ENCODE measurements at places on chromosomes 16 and 17.

- no peak for DNase-seq
Observed at GRCh38 chr16:70529051-70529777, 5.6 kb downstream of the SF3B3 start.

DNA sequence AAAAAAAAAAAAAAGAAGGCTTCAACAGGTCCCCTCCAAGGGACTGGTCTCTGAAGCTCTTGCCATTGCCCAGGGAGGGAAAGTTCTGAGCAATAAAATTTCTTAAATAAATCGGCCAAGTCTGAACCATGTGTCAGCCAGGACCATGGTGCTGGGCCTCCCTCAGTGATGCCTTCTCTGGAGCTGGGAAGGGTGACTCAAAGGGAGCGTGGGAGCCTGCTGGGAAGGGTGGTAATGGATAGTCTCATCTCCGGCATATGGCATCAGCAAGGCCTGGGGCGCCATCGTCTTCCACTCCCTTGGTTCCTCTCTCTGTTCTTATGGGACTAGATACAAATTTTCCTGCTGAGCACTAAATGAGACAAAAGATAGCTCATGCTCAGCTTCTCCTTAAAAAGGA, 2.3 kb downstream of the VKORC1 start:
- DNase-seq = no peak

DNA sequence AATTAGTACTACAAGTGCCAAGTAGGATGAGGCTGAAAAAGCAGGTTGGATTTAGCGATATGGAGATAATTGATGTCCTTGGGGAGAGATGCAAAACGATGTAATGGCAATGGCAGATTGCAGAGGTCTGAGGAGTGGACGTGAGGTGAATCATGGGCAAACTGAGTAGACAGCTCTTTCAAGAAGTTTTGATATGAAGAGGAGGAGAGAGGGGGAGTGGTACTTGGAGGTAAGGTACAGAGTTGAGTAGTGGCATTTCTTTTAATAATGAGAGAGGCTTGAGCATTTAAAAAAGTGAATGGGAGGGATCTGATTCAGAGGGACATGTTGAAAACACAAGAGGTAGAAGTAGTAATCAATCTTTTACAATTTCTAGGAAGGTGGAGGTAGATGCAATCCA, 17.7 kb upstream of the VPS4A start:
- no peak for DNase-seq

DNA sequence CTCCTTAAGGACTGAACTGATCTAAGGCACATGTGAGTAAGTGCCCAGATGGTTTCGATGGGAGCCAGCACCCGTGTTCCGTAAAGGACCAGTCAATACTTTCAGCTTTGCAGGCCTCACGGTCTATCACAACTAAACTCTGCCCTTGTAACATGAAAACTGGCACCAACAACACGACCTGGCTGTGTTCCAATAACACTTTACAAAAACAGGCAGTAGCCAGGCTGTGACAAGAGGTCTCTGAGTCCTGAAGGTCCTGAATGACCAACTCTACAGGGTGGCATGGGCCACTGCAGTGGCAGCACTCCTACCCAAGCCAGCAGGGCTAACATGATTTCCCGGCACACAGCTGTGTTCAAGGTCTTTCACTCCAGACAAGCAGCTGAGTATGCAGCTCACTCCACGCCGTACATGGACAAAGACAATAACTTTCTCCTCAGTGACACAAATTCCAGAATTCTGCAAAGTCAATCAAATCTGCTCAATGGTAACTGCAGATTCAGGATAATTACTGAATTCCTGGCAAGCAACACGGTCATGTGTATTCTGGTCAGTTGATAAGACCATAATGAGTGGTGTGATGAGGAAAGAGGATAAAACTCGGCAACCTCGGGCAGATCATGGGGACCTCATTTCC, 15.3 kb downstream of the NPLOC4 start:
- DNase-seq = no peak

DNA sequence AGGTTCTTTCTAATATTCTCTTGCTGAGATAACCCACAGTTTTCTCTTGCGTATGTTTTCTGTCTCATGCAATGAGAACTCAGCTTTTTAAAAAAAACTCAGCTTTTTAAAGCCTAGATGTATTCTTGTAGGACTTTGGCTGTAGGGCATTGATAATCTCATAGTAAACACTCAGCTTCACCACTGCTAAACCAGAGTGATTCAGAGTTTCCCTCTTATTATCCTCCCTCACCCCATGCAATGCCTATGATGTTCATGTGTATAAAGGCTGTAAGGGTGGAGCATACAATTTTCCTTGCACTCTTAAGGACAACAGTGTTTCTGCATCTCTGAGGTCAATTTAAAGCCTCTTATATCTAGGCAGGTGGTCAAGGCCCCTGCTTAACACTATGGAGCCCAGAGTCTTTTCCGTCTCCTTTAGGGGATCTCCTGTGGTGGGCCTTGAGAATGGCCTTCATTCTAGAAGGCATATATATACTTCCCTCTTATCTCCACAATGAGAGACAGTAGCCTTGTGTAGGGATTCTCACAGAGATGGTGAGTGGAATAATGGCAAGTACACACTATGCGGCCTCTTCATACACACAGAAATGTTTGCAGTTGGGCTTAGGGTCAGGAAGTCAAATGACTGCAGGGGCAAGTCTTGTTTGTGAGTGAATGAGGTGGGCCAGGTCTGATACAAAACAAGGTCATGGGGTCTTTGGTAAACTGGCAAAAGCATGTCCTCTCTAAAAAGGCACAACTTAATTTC, 279.6 kb downstream of the HS3ST3A1 start:
- DNase-seq = no peak

DNA sequence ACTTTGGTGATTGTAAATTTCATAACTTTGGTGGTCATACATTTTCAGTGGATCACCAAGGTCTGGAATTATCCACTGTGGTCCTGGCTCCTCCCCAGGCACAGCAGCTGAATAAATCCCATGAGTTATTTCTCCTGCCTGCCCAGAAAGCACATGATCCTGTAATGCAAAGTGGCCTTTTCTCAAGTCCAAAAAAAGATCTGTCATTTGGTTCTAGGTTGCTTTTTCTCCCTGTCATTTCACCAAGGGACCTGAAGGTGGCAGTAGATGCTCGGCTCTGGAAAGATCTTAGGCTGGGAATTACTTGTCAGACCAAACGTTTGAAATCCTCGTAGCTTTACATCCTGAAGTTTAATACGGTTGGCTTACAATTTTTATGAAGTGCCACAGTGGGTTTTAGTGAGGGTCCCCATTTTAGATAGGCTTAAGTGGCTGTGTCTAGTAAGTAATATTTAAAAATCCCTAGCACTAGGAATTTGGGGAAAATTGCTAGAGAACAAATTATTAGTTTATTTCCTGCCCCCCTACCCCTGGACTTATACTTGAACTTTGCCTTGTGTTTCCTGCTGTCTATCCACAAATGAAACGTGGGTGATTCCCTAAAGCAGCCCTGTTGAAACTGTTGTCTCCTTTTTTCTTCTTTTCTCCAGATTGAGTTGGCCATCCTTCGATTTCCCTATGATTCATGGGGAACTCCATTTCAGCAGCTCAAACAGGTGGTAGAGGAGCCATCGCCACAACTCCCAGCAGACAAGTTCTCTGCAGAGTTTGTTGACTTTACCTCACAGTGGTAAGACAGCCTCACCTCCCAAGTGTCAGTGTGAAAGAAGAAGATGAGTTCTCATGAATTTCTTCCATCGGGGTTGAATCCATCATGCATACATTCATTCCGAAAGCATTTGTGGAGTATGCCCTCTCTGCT, 111.7 kb downstream of the MAP2K6 start:
- no peak for DNase-seq

DNA sequence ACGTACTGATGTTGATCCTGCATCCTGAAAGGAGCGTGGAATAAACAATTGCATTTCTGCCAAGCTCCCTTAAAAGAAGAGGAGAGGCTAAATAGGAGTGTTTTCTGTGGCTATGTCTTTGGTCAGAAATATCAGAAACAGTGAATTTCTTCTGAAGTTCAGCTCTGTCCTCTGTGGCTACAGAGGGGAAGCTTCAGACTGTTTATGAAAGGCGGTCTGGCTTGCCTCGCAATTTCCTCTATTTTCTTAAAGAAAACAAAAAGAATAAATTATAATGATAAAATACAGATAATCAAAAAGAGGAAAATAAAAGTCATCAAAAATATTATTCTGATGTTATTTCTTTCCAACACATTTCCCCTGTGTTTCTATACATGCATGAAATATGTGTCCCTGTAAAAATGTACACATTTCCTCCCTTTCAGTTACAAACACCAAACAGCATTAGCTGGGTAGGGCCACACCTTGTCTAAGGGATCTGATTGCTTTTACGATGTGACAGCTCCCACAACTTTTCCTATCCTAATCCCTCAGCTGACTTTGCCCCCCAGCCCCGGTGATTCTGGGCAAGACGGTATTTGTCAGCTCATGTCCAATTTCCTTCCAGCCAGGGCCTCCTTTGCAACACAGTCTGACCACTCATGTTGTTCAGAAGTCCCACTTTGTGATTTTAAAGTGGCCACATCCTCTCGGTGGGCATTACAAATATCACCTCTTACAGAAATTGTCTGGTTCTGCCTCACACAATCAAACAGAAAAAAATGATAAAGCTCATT, 439.0 kb downstream of the HS3ST3B1 start:
- DNase-seq = no peak

DNA sequence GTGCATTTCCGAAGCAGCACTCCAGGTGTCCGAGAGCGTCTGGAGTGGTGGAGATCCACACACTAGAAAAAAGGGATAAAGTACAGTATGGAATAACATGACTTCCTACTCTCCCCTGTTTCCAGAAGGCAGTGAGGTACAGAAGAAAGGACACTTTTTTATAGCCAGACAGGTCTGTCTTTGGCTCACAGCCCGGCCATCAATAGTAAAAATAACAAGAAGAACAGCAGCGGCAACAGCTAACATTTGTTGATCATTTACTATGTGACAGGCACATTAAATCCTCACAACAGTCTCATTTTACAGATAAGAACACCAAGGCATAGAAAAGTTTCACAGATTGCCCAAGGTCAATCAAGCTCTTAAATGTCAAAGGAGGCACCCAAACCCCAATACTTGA, 16.2 kb downstream of the DYNLRB2 start:
- DNase-seq = no peak

GRCh38 chr17:69672924-69673323, 258.4 kb downstream of the MAP2K6 start:
- DNase-seq = no peak
